ENCODE measurements at places on chromosomes 5 and 9.

DNA sequence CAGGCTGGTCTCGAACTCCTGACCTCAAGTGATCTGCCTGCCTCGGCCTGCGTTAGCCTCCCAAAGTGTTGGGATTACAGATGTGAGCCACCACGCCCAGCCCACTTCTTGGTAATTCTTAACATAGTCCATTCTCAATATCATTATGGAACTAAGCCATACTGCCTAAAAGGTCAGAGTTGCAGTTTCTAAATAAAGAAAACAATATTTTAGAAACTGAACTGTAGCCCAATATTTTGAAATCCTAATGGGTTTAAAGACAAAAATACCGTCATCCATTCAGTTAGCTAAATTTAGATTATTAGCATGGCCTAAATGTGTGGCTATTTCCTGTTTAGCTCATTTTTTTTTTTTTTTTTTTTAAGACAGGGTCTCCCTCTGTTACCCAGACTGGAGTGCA is 99.5 kb downstream of the USP20 start:
- no peak for DNase-seq

- no peak for DNase-seq
Measured at GRCh38 chr9:82188817-82189216, 200.2 kb downstream of the SPATA31D1 start.

- DNase-seq: no peak
Measured at GRCh38 chr5:76422227-76422626, 19.1 kb downstream of the IQGAP2 start.

- DNase-seq: no peak
Measured at GRCh38 chr5:180598316-180598701, 7.0 kb upstream of the SCGB3A1 start.

DNA sequence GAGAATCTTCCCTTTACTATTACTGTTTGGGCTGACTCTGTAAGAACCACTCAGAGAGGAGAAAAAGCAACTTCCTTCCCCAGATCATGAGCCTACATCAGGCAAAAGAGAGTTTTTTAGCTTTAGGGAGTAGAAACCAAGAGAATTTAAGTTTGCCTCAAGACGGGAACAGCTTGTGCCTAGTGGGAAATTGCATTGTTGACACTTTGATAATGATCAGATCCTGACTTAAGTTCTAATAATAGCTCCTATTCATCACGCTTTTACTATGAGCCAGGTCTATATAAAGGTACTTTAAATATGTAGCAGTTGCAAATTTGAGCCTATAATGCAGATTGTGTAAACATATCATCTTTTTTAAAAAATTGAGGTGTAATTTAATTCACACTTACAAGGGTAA is 298.2 kb downstream of the MAN2A1 start:
- no peak for DNase-seq

GRCh38 chr5:93304456-93305250 is 276.4 kb downstream of the NR2F1-AS1 start:
- no peak for DNase-seq

DNA sequence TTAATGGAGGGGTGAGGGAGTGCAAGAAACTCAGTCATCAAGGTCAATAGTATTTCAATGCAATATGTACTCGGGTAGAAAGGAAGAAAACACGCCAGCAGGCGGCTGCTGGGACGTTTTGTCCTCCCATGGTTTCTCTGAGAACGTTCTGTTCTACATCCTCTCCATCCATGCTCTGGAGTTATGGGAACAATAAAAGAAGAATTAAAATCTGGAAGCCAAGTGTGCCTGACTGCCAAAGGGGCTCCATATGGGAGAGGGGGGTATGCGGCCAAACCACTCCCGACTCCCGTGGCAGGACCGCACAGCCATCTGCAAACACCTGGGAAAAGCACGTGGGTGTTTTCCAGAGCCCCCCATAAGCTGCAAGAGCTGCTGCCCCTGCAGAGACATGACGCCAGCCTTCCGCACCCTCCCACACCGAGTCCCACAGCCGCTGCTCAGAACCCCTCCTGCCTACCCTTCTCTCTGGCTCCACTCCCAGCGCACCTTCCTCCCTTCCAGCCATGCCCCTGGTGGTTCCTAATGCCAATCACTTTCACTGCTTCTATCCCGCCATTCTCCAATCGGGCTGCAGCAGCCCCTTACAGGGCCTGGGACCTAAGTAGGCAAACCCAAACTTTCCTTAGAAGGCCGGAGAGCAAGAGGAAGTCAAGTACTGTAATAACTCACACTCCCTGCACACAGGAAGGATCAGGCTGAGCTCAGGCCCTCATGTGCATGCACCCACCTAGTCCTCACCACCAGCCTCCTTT is 241.6 kb downstream of the SYK start:
- DNase-seq: no peak

DNA sequence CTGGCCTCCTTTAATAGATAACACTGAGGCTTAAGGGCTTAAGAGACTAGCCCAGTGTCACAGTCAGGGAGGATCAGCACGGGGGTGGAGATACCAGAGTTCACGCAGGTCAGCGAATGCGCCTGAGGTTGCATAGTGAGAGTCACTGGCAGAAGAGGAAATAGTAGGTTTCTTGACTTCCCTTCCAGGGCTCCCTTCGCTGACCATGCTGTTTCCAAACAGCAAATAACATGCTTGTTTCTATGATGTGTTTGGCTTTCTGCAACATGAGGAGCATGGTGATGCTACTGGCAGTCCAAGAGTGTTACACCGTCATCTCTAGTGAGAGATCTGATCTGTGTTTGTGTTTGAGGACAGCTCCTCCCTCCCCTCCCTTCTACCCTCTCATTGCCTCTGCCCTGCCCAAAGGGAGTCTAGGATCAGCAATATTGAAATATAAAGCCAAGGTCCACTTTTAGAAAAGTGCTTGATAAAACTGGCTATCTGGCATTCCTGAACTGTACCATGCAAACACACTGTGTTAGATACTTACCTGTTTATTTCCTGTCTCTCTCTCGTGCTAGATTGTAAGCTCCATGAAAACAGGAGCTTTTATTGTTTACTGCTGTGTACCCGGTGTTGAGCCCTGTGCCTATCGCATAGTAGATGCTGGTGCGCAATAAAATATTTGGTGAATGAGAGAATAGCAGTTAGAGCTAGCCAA is 12.3 kb downstream of the TLE4 start:
- DNase-seq: no peak

DNA sequence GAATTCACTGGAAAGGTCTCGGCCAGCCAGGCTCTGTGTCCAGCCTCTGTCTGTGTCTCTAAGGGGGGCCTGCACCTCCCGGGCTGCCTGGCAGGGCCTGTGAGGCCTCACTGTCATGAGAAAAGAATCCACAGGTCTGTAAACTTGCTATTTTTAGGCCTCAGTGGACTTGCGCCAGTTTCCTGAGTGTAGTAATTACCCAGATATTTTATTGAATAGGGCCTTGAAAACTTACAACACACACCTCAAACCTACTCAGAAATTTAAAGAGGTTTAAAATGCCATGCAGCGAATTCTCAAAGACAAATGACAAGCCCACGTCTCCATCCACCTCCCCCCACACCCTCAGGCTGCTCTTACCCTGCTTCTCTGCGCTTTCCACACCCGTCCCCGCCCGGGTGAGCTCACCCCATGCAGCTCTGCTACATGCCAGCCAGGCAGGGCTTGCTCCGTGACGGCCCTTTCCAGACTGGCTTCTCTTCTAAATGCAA is 8.8 kb upstream of the TENT4A start:
- no peak for DNase-seq

GRCh38 chr9:70488793-70489105 is 74.3 kb upstream of the KLF9 start:
- no peak for DNase-seq

DNA sequence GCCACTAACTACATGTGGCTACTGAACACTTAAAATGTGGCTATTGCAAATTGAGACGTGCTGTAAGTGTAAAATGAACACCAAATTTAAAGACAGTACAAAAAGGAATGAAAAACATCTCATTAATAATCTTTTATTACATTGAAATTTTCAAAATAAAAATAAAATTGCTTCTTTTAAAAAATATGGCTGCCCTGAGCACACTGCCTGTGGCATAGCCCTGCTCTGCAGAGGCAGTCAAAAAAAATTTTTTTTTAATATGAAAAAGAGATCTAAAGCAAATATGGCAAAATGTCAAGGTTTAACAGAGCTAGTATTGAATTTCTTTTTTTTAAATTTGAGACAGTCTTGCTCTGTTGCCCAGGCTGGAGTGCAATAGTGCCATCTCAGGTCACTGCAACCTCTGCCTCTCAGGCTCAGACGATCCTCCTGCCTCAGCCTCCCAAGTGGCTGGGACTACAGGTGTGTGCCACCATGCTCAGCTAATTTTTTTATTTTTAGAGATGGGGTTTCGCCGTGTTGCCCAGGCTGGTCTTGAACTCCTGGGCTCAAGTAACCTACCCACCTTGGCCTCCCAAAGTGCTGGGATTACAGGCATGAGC is 25.6 kb downstream of the CARNMT1 start:
- DNase-seq: no peak

GRCh38 chr9:136845465-136846260 is 3.4 kb downstream of the AJM1 start:
- DNase-seq: no peak

- DNase-seq: no peak
Measured at GRCh38 chr5:76379855-76380254, 23.2 kb upstream of the IQGAP2 start.

DNA sequence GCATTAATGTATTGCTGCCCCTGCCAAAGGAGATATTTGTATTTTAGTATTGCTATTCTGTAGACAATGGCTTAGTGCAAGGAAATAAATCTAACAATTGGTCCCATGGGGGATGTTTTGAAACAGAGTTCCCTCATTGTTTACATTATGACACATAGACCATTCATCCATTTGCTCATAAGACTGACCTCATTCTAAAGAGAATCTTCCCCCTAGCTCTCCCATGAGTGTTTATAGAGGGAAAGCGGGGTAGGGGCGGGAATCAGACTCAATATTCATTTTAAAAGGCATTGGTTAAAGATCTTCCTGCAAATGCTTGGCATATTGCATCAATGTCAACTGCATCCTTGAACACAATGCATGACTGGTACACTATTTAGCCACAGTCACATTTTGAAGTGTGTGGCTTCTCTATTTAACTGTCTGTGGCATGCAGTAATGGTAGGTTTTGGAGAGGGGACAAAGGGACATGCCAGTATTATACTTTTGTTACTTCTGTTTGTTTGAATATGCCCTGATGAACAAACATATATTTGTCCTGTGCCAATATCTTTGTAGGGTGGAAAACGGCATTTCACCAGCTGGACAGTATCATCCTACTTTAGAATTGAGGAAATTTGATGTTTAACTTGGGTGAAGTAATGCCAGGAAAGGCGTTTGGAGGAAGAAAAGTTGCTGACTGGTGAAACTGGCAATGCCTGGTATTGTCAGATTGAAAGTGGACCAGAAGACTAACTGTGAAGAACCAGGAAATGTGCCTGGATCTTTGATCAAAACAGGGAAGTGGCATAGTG is 84.1 kb upstream of the MEGF10 start:
- no peak for DNase-seq

DNA sequence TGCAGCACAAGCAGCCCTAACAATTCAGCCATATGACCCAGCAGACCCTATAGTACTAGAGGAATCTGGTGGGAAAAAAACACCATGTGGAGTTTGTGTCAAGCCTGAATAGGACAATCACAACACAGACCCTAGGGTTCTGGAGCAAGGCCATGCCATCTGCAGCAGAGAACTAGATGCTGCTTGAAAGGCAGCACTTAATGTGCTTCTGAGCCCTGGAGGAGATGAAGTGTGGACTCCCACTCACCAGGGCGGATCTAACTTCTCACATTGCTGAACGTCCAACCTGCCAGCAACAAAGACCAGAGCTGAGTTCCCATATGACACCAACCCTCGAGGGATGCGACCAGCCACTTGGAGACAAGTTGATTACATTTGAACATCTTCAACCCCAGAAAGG is 43.2 kb downstream of the GABBR2 start:
- no peak for DNase-seq

DNA sequence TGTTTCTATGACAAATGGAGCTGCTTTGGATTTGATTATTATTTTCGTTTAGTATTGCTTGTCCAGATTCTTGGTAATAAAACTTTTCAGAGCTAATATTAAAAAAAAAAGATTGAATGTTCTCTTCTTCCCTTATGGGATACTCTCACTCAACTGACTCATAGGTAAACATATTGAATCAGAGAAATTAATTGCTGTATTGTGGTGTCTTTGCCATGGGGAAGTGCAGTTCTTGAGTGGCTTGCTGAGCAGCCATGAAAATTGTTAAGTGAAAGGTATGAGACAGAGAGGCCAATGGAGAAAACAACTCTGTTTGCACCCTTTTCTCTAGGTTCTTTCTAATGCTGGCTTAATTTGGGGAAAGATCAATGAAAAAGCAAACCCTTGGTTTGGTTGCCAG is 149.9 kb upstream of the HMHB1 start:
- DNase-seq: no peak

GRCh38 chr9:117775591-117775990 is 71.4 kb downstream of the TLR4 start:
- DNase-seq: no peak

DNA sequence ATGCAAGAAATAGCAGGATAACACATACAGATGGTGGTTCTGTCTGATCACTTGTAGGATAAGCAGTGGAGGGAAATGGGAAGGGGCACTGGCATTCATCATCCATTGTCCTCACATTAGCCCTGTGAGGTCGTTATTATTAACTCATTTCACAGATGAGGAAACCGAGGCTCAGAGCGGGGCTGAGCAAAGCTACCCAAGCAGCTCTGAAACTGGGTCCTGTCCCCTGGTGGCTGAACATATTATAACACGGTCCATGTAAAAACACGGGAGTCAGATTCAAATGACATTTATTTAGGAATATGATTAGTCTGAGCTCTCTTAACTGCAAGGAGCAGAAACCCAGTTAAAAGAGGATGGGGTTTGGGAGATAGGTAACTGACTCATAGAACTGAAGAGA is 43.1 kb downstream of the HRH2 start:
- DNase-seq: no peak

DNA sequence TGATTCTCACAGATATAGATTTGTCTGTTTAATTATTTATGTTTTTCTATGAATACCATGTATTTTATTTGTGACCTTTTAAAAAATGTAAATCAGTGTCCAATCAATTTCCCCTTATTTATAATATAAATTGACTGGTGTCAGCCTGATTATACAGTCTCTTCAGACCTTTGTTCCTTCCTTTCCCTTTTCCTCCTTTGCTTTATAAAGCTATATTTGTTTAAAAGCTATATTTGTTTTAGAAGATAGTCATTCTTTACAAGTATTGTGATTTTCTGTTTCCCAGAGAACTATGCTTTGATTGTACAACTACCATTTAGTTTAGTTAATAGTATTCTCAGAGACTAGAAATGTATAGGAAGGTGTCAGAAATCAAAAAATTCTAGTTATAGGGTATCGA is 90.6 kb downstream of the CNTLN start:
- DNase-seq: no peak

DNA sequence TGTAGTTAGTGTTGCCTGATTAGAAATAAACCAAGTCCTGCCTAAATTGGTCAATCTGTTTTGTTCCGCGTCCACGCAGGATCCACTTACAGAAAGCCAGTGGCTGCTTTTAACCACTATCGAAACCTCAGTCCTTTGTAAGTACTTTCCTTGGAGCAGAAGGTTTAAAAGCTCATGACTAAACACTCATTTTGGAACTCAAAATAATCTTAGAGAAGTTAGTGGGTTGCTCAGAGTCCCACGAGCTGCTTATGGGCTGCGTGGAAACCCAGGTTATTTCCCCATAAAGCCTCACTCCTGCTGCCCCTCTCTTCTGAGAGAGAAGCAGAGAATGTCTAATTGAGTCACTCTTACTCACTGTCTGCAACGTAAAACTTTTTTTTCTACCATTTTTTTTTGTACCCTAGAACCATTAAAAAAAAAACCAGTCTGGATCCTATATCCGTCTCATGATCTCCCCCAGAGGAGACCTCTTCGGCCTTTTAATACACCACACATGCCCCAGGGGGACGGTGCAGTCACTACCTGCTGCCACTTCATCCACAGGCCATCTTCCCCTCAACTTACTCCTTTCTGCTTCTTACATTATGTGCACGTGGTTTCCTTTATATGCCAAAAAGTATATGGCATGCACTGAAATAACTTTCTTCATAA is 7.6 kb downstream of the BASP1 start:
- DNase-seq: no peak

Data from NCI-H1694 treated with DMSO at 0.1 percent for 48 hours (cell line).